ENCODE measurements at places on chromosomes 3 and 15.

- no peak for DNase-seq
These were observed 79.5 kb downstream of the BFSP2 start for GRCh38 chr3:133479401-133479800.

DNA sequence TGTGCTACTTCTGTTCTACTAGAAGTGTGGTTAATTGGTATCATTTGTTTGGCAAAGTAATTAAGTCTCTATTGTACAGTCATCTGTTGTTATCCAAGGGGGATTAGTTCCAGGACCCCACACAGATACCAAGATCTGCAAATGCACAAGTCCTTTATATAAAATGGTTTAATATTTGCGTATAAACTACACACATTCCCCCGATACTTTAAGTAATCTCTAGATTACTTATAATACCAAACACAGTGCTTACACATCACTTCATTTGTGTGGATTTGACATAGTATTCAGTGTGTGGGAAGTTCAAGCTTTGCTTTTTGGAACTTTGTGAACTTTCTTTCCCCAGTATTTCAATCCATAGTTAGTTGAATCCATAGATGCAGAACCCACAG, 50.5 kb upstream of the ABI3BP start:
- no peak for DNase-seq

GRCh38 chr15:35616498-35617271, 70.7 kb upstream of the DPH6 start:
- no peak for DNase-seq

DNA sequence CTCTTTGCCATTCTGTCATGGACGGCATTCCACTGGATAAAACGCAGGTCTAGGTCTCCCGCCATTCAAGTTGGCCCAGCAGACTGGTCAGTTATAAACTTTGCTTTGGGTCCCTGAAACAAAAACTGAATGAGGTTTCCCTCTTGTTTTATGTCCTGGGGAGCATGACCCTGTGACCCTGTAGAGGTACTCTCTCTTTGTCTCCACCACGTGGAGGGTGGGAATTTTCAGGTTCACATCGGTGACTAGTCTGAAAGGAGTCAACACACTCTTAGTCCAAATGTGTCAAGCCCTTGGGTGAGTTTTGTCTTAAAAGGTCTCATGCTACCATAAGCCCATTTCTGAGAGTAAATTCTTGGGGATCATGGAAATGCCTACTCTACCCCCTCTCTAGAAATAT, 139.9 kb downstream of the PLCH1 start:
- DNase-seq: no peak

DNA sequence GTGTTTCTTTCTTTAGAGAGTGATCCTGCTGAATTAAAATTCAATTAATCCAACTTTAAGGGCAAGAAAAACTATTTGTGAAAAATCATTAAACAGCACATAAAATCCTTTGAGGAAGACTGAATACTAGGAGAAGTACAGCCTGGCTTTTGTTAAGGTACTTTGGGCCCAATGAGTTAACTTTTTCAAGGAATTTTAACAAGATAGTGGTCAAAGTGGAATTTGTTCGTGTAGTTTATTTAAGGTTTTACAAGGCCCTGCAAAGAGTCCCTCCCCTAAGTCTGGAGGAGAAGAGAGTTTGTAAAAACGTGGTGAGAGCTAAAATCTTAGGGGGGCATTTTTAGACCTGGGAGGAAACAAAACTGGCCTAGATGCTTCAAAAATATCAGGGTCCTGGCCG, 26.0 kb upstream of the TRIM71 start:
- no peak for DNase-seq

Measured in fibroblast of mammary gland (primary cell).